Esophagus muscularis mucosa (tissue), 4 donors: ENCODE measurements at places on chromosomes 7 and 10. TPM values are rescaled to one million over a fixed set of nuclear protein-coding genes. Genes with fewer than 3 reads are reported as not detected.

GRCh38 chr7:28842769-28843295, 115.3 kb downstream of the TRIL start:
- DNase-seq = no peak
- no peaks in the 10 kb centered on the region for H3K27me3 ChIP-seq
- no peaks in the 10 kb centered on the region for H3K36me3 ChIP-seq
- no peaks in the 10 kb centered on the region for H3K4me1 ChIP-seq
- H3K27ac ChIP-seq = no peak overlapping the region

- H3K36me3 ChIP-seq = no peaks in the 10 kb centered on the region
- H3K4me1 ChIP-seq = no peaks in the 10 kb centered on the region
- H3K27me3 ChIP-seq = no peaks in the 10 kb centered on the region
Measured at GRCh38 chr10:77051837-77052236, 585.8 kb downstream of the KCNMA1 start.

GRCh38 chr7:95102662-95103061, 195.3 kb downstream of the PPP1R9A start:
- peaks cover 30% of the 10 kb centered on the region for H3K4me1 ChIP-seq
- no peaks in the 10 kb centered on the region for H3K36me3 ChIP-seq
- no peak overlapping the region for H3K27ac ChIP-seq
- DNase-seq = no peak
- no peak overlapping the region for H3K4me3 ChIP-seq

Gene FKBP6
- total RNA-seq = not detected

Gene FANK1
- 2.6 TPM for total RNA-seq

GRCh38 chr7:101870361-101871062, 53.1 kb downstream of the CUX1 start:
- no peak overlapping the region for H3K4me3 ChIP-seq
- H3K27me3 ChIP-seq = no peaks in the 10 kb centered on the region
- peaks cover 34% of the 10 kb centered on the region for H3K4me1 ChIP-seq
- H3K36me3 ChIP-seq = no peaks in the 10 kb centered on the region
- no peak for DNase-seq
- H3K27ac ChIP-seq = no peak overlapping the region

DNA sequence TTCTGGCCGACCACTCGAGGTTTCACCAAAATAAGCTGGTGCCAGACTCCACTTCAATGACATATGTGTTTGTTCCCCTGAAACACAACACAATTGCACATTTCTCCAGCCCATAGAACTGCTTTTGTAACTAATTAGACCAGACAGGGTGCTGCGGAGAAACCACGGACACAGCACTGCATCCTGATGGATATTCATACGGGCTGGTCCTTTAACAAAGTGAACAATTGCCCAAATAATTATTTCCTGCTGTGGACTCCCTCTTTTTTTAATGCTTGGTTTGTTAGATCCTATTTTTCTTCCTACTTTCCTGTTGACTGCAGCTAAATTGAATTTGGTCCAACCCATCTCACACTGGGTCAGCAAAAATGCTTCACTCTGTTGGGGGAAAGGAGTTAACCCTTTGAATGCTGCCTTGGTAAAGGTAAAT, 198.6 kb upstream of the BMPER start:
- no peak for DNase-seq
- H3K36me3 ChIP-seq = no peaks in the 10 kb centered on the region
- H3K4me3 ChIP-seq = no peak overlapping the region

Gene SPACDR
- not detected for total RNA-seq

- no peak for DNase-seq
- no peak overlapping the region for H3K4me3 ChIP-seq
- peaks cover 32% of the 10 kb centered on the region for H3K36me3 ChIP-seq
- no peak overlapping the region for H3K27ac ChIP-seq
Measured at GRCh38 chr10:8013006-8013405, 41.5 kb upstream of the GATA3 start.

GRCh38 chr10:31596765-31597164, 277.7 kb downstream of the ZEB1 start:
- DNase-seq = no peak
- H3K27ac ChIP-seq = no peak overlapping the region
- H3K36me3 ChIP-seq = no peaks in the 10 kb centered on the region
- H3K4me1 ChIP-seq = no peaks in the 10 kb centered on the region

DNA sequence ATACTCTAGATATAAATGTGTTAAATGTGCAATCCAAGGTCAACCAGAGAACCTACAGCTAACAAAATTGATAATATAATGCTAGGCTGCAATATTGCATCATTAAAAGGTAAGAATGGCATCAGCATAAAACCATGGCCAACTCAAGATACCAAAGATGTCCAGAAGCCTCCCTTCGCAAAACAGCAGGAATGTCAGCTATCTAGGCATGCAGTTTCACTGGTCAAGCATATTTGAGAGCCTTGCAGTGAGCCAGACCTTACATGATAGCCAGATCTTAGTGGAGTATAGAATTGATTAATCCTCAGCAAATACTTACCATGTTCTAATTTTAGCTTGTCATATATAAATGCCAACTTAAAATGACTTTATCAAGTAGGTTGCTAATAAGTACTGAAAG, 138.8 kb downstream of the ZEB1 start:
- no peaks in the 10 kb centered on the region for H3K36me3 ChIP-seq
- DNase-seq = no peak
- H3K27ac ChIP-seq = no peak overlapping the region
- H3K27me3 ChIP-seq = no peaks in the 10 kb centered on the region

GRCh38 chr10:82267014-82267413, 392.0 kb downstream of the NRG3 start:
- no peak overlapping the region for H3K4me3 ChIP-seq
- H3K4me1 ChIP-seq = no peaks in the 10 kb centered on the region
- H3K36me3 ChIP-seq = no peaks in the 10 kb centered on the region
- H3K27ac ChIP-seq = no peak overlapping the region
- no peaks in the 10 kb centered on the region for H3K27me3 ChIP-seq

DNA sequence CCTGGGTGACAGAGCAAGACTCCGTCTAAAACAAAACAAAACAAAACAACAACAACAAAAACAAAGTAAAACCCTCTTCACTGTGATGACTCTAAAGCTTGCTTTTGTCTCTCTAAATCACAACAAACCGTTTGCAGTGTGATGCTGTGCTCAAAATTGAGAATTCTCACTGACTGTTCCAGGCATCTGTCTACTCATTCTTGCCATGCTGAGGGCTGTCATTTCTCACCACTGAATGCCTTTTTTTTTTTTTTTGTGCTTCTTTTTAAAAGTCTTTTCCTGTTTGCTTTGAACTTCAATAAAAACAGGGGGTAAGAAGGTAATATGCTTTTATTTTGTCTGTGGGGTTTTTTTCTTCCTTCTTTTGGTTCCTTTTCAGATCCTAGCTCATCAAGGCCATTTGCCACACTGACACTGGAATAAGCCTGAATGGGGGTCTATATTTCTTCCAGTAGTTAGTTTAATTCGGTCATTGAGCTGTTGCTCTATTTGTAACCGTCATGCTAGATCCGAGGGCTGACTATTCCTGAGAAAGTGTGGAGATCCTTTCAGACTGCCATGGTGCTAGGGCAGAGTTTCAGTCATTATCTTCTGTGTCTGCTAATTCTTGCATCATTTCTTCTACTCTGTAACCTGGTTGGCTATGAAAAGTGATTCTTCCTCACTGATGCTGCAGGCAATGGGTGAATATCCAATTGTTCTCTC, 10.6 kb downstream of the FAS start:
- peak overlapping the region; percentile 58 for H3K27ac ChIP-seq
- H3K27me3 ChIP-seq = no peaks in the 10 kb centered on the region
- H3K4me3 ChIP-seq = no peak overlapping the region
- H3K4me1 ChIP-seq = peaks cover 22% of the 10 kb centered on the region
- no peak for DNase-seq

Gene NPTX2
- total RNA-seq = 22.4 TPM

- no peaks in the 10 kb centered on the region for H3K27me3 ChIP-seq
- no peak for DNase-seq
- no peaks in the 10 kb centered on the region for H3K36me3 ChIP-seq
- H3K4me1 ChIP-seq = peaks cover 23% of the 10 kb centered on the region
Measured at GRCh38 chr10:71687077-71687476, 32.5 kb downstream of the C10orf105 start.

DNA sequence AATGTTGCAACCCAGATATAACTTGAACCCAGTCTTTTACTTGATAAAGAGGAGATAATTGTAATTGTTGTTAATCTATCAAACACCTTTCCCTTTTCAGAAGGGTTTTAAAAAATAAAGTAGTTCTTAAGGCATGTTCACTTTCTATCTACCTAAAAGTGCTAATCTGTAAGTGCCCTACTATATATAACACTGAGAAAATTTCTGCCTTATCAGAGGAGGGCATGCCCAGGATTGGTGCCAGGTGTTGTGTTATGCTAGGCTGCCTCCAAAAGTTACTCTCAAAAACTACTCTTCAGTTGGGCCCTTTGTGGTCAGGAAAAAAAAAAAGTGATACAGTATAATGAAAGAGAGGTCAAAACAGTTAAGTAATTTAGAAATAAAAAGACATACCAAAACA, 36.3 kb downstream of the SMNDC1 start:
- H3K27ac ChIP-seq = peak overlapping the region; percentile 81
- H3K4me3 ChIP-seq = no peak overlapping the region
- H3K36me3 ChIP-seq = no peaks in the 10 kb centered on the region
- H3K4me1 ChIP-seq = peaks cover 93% of the 10 kb centered on the region
- no peaks in the 10 kb centered on the region for H3K27me3 ChIP-seq
- no peak for DNase-seq

DNA sequence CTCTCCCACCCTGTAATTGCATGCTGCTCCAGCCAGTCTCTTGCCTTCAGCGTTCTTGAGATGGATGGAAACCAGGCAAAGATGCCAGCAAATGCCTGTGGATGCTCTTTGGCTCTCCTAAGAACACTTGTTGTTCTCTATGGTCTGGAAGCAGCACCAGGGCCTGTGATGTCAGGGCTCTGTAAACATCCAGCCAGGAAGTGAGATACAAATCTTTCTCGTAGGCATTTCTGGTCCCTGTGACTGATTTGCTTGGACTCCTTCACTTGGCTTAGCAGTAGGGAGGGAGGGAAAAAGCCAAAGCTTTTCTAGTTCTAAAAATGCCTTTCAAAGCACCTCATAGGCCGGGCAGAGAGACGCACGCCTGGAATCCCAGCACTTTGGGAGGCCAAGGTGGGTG, 201.3 kb downstream of the REEP3 start:
- H3K36me3 ChIP-seq = no peaks in the 10 kb centered on the region
- H3K4me1 ChIP-seq = peaks cover 27% of the 10 kb centered on the region
- H3K27ac ChIP-seq = peak overlapping the region; percentile 75
- H3K27me3 ChIP-seq = no peaks in the 10 kb centered on the region
- H3K4me3 ChIP-seq = no peak overlapping the region
- DNase-seq = no peak

Gene HYAL4
- not detected for total RNA-seq

Gene HMX2
- not detected for total RNA-seq

Gene MEOX2
- total RNA-seq = 32.3 TPM

DNA sequence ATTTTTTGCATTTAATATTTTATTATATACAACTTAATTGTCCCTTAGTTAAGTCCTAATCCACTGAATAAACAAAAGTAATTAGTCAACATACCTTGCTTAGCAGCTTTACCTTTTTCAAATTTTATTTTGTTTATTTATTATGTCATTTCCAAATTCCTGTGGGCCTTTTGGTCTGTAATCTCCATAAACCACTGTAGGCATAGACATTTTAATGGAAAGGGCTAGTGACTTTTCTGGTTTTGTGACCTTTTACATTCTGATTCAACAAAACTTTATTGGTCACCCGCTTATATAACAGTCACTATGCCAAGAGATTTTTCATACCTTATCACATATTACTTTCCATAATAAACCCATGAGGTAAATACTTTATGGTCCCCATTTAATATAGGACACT, 181.3 kb upstream of the PRPS1L1 start:
- H3K27ac ChIP-seq = no peak overlapping the region
- H3K27me3 ChIP-seq = no peaks in the 10 kb centered on the region
- no peak overlapping the region for H3K4me3 ChIP-seq
- H3K36me3 ChIP-seq = no peaks in the 10 kb centered on the region

DNA sequence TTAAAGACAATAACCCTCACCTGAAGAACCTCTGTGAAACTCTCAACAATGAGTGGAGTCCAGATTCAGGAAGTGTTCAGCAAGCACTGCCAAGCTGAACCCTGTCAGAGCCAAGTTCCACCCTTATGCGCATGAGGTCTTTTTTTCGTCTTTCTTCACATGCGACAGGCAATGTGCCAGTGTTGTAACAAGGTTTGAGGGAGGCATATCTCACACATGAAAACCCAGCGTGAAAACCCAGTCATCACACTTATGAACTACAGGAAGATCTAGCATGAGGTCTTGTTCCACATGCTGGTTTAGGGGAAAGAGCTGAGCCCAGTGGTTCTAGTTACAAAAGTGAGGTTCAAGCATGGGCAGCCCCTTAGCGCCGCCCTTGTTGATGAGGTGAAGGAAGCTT, 49.7 kb downstream of the RABGEF1 start:
- no peaks in the 10 kb centered on the region for H3K27me3 ChIP-seq
- no peak for DNase-seq
- H3K4me3 ChIP-seq = no peak overlapping the region
- H3K4me1 ChIP-seq = no peaks in the 10 kb centered on the region
- H3K36me3 ChIP-seq = peaks cover 7% of the 10 kb centered on the region

GRCh38 chr10:61639952-61640351, 22.8 kb upstream of the CABCOCO1 start:
- H3K4me3 ChIP-seq = no peak overlapping the region
- H3K4me1 ChIP-seq = no peaks in the 10 kb centered on the region
- no peak for DNase-seq
- no peaks in the 10 kb centered on the region for H3K27me3 ChIP-seq

DNA sequence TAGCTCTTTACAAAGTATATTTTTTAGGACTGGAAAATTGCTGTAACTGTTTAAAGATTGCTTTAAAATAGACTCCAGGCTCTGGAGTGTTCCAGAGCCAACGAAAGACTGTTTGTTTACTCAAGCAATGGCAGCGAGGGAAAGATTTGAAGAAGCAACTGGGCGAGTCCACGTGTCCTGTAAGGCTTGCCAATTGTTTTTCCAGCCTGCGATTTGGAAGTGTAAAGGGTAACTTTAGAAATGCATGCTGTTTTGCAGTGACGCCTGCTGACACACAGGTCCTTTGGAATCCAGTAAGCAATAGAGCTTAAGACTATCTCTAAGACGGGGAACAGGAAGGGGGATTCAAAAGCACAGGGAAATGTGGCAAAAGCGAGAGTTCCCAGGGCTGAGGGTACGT, 55.8 kb downstream of the TACC2 start:
- DNase-seq = no peak
- peak overlapping the region; percentile 90 for H3K27ac ChIP-seq
- peak overlapping the region; percentile 31 for H3K4me3 ChIP-seq
- H3K36me3 ChIP-seq = no peaks in the 10 kb centered on the region
- H3K27me3 ChIP-seq = no peaks in the 10 kb centered on the region
- peaks cover 16% of the 10 kb centered on the region for H3K4me1 ChIP-seq

Gene PIK3CG
- total RNA-seq = 1.8 TPM
